ENCODE measurements at places on chromosomes 2 and 18. TPM values are rescaled to one million over a fixed set of nuclear protein-coding genes. Genes with fewer than 3 reads are reported as not detected.

- DNase-seq, result peak; percentile 51
These were observed 1.6 kb downstream of the PLCL1 start for GRCh38 chr2:197805715-197806633.

Gene ALS2
- 27.4 TPM for total RNA-seq

GRCh38 chr2:187475499-187476248 is 27.6 kb upstream of the CALCRL start:
- DNase-seq, result no peak

DNA sequence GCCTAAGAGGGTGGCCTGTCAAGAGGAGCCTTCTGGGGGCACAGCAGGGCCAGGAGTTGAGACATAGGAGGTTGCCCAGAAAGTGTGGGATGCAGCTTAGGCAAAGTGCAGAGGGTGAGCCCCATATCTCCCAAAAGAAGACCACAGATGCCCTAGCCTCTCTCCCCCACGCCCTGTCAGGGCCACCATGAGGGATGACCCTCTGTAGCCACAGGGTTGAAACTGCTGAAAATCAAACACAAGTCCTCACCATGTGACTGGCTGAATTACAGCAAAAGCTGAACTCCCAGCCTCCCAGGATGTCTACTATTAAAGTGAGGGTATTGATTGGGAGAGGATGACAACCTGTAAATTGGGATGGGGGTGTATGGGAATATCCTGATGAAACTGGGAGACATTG is 37.4 kb upstream of the ARHGEF4 start:
- no peak for DNase-seq
